ENCODE measurements at places on chromosomes 2 and 18.

DNA sequence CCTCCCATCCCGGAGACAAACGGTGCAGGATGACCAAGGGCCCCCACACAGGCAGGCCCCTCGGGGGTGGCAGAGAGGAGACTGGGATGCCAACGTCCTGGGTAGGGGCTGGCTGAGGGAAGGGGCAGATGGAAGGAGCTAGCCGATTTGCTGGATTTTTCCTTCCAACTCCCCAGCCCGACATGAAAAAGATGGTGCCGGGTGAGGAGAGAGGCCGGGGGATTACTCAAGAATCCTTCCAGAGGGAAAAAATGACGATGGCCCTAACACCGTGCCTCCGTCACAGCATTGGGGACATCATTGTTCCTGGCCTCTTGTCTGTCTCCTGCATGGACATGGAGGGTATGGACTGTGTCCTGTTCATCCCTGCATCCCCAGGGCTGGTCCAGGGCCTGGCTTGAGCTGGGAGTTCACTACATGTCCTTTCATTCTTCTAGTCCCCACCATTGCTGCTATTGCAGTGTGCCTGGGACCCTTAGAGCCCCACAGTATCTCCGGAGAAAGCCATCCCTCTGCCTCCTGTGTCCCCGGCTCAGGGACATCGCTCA, 217.7 kb downstream of the TNS1 start:
- DNase-seq: no peak

DNA sequence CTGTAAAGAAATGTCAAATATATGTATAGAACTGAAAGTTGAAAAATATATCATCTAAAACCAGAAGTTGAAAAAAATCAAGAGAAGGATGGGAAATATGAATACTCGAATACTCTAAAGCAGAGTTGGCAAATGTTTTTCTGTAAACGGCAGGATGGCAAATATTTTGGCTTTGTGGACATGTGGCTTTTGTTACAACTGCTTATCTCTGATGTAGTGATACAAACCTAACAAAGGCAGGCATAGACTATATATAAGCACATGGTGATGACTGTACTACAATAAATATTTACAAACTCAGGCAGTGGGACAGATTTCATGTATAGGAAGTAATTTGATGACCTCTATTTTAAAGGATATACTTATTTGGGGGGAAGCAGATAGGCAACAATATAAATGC, 224.6 kb upstream of the LRRTM4 start:
- DNase-seq: no peak

DNA sequence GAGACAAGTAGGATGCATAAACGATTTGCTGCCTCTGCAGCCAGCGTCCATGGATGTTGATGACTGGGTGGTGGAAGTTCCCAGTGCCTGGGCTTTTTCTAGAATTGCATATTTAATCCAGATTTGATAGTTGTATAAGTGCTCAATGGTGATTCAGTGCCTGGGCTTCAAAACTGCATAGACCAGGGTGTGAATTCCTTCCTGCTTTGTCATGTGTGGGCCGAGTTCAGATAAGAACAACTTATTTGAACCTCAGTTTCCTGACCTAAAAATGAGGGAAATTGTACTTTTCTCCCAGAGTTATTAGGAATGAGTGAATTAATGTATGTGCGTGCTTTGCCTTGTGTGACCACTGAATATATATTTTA, 154.6 kb downstream of the WDSUB1 start:
- DNase-seq: no peak

GRCh38 chr18:5476961-5477800, 66.6 kb downstream of the EPB41L3 start:
- DNase-seq: no peak

DNA sequence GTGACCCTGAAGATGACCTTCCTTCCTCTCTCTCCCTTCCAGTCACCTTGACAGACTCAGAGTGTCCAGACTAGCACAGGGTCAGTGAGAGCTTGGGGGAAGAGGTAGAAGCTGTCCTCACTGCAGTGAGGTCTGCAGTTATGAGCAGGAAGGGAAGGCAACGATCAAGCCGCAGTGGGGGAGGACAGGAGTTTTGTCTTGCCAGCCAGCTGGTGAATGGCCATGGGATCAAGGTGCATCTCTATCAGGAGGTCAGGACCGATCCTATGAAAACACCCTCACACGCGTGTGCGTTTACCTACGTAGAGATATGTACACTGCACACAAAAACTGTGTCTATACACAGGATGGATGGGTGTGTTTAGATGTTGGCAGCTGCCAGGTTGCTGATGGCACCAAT, 83.2 kb downstream of the THNSL2 start:
- DNase-seq: no peak

GRCh38 chr2:31415421-31415820, 879 bp upstream of the XDH start:
- no peak for DNase-seq

- no peak for DNase-seq
Measured at GRCh38 chr2:211331736-211332135, 775.3 kb downstream of the CPS1 start.

Data from NCI-H2107 (cell line).